ENCODE measurements at places on chromosomes 7 and 10. TPM values are rescaled to one million over a fixed set of nuclear protein-coding genes. Genes with fewer than 3 reads are reported as not detected.

The TYW1 gene
- total RNA-seq: 23.7 TPM

The SDK1 gene
- 1.3 TPM for total RNA-seq

The TUBAL3 gene
- not detected for total RNA-seq

The EEF1AKMT2 gene
- 16.7 TPM for total RNA-seq

The CYP2C9 gene
- total RNA-seq: not detected

The H2BK1 gene
- not detected for total RNA-seq

The AGR3 gene
- not detected for total RNA-seq

The RNF148 gene
- not detected for total RNA-seq

The GNGT1 gene
- total RNA-seq: not detected

The SEMA4G gene
- total RNA-seq: 1.1 TPM

The HOXA7 gene
- not detected for total RNA-seq

The ABHD11 gene
- total RNA-seq: 8.5 TPM

The IL15RA gene
- total RNA-seq: 4.4 TPM

The TAS2R39 gene
- not detected for total RNA-seq

The HK1 gene
- 45.6 TPM for total RNA-seq

The GRID2IP gene
- 0.39 TPM for total RNA-seq

Measured in CD4-positive, alpha-beta T cell (primary cell).